ENCODE measurements at places on chromosomes 6 and 20.

DNA sequence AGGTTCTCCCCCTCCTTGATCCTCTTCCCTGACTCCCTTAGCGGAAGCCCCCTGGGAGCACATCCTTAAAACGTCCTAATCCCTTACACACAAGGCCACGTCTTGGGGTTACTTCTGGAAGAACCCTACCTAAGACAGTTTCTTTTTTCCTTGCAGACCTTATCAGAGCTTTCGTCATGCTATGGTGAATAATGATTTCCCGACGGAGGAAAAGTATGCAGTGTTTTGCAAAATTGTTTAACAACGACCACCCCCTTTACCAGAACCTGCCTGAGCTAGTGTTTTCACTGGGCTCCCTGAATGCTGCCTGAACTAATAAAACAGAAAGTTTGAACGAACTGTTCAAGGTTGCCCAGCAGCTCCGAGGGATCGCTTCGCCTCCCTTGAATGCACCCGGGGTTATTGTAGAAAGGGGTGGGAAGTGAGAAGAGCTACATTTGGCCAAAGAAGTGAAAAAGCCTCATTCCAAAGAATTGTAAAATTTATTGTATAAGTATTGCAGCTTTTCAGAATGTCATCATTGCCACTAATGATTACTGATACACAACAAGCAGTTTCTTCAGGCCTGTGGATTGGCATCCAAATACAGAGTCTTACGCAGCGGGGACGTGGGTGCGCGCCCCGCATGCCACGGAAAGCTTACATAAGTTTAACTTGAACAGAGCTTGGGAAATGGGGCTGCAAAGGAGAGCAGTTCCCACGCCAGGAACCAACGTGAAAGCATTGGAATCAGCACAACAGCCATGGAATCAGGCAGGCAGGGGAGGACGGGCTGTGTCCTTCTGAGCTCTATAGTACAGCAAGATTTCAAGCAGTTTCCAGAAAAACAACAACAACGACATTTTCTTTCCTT, 27.9 kb upstream of the ZBP1 start:
- DNase-seq, result no peak

DNA sequence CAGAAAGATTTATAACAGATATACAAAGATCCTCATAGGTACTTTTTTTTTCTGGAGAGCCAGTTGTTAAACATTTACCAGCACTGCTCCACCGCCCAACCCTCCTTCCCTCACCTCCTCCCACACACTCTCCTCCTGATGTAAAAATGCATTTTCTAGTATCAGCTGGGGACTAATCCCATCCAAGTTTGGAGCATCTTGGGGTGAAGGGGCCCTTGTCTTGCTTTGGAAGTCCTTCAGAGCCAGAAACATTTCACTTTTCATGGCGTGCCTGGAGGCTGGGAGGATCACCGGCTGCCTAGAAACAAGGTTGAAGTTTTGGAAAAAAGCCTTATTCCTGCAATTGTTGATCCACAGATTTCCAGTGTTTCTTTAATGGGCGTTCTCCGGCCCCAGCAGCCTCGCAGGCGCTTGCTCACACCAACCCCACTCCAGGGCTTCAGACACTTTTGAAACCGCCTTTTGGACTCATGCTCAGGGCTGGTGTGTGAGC, 165.1 kb upstream of the AFDN start:
- DNase-seq, result no peak

GRCh38 chr6:79246891-79247290, 12.4 kb upstream of the HMGN3 start:
- no peak for DNase-seq

- DNase-seq, result no peak
These were observed 163.8 kb downstream of the HIVEP2 start for GRCh38 chr6:142781129-142781528.

- DNase-seq, result no peak
These were observed 66.8 kb downstream of the TBC1D7 start for GRCh38 chr6:13261464-13261994.

DNA sequence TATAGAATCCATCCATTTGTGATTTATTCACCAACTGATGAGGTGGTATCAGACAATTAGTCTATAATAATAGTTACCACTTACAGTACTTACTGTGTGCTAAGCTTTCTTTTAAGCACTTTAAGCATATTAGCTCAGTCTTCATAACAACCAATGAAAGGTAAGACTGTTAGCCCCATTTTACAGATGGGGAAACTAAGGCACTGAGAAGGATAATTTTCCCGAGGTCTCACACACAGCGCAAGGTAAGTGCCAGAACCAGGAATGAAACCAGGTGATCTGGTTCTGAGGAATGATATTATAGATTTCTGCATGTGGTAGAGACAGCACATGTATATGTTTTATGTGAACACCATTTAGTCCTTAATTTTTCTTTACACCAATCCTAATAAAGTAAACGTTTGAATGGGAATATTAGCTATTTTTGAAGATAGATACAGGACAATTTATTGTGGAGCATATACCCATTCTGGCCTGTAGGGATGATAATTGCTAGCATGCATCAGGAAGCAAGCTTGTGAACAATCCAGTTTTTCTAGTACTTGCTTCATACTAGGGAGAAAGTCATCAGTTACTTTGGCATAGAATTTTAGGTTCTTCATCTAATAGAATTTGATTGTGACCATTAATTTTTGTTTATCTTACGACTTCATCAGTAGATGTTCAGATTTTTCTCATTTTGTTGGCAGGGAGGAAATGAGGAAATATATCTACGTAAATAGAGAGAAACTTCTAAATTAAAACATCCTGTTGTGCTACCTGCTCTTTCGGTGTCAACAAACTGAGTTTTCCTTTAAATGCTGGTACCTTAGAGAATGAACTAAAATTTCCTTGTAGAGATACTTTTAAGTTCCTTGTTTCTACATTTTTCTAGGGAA, 3.0 kb downstream of the YWHAB start:
- no peak for DNase-seq

DNA sequence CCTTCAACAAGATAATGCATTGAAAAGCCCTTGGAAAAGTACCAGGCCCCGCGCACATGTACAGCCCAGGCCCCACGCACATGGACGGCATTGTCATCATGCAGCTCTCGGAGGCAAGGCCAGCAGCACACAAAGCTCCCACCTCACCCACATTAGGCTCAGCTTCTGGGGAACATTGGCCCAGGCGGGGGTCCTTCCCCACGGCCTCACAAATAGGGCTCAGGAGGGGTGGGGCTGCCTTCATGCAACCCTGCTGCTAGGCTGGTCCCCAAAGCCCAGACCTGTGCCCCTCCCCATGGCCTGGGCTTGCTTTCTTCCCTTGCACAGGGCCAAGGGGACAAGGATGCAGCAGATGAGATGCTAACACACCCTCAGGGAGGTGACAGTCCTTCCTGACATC, 26.7 kb downstream of the NPEPL1 start:
- no peak for DNase-seq

- no peak for DNase-seq
These were observed 95.2 kb downstream of the ANKRD60 start for GRCh38 chr20:58133020-58133808.

- DNase-seq, result no peak
These were observed 105.7 kb upstream of the AHI1 start for GRCh38 chr6:135603249-135603648.

- DNase-seq, result no peak
These were observed 96.2 kb upstream of the MAP7 start for GRCh38 chr6:136646377-136646776.

GRCh38 chr20:62935204-62935967, 2.6 kb upstream of the GID8 start:
- no peak for DNase-seq

DNA sequence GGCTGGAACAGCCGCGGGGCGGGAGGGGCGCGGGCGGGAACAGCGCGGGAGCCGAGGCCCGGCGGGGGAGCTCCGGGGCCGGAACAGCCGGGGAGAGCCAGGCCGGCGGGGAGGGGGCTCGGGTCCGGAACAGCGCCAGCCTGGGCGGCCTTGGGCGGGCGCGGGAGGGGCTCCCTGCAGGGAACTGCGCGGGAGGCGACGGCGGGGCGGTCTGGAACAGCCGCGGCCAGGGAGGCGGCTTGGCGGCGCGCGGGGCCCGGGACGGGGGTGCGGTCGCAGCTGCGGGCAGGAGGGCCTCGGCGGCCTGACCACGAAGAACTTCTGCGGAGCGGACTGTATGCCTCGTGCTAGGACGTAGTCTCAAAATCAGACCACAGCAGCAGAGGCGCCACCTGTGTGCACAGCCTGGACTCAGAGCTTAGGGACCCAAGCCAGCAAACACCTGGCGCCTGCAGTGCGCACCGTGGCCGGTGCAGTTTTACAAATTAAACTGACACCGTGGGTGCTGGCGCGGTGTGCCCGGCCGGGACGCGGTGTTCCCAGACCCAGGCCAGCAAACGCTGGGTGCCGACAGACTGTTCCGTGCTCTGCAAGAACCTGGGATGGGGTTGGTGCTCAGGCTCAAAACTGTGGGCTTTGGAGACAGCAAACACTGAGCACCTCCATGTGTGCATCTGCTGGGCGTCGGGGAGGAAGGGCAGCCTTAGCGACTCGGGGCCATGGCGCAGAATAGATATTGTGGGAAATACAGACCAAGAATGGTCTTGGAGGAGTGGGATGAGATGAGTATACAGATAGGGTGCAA, 572 bp downstream of the ZNF341 start:
- DNase-seq, result peak; percentile 32

GRCh38 chr20:1225783-1226654, at the start of gene RAD21L1:
Gene RAD21L1, plus strand, starts transcription at chr20:1226044. Its CDS starts 2,410 bp downstream, at chr20:1228454.
- DNase-seq, result peak; percentile 87

DNA sequence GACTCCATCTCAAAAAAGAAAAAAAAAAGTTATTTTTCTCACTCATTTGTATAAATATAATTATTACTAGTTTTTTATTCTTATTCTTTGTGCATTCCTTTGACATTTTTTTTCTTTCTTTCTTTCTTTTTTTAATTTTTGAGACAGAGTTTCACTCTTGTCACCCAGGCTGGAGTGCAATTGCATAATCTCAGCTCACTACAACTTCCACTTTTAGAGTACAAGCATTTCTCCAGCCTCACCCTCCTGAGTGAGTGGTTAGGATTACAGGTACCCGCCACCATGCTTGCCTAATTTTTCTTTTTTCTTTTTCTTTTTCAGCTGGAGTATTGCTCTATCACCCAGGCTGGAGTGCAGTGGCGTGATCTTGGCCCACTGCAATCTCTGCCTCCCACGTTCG, 51.4 kb upstream of the JARID2 start:
- DNase-seq, result no peak

DNA sequence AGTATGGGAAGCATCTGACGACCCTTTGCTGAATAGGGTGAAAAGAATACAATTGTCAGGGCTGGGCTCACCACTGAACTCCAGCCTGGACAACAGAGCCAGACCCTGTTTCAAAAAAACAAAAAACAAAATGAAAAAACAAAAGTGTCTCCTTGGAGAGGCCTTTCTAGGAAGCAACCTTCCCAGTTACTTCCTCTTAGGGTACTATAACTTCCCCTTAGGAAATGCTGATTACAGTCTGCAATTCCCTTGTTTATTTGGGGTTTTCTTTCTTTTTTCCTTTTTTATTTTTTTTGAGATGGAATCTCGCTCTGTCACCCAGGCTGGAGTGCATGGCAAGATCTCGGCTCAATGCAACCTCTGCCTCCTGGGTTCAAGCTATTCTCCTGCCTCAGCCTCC, 20.5 kb upstream of the TTPAL start:
- DNase-seq, result no peak

- no peak for DNase-seq
These were observed 586.9 kb upstream of the ARID1B start for GRCh38 chr6:156190270-156190669.

DNA sequence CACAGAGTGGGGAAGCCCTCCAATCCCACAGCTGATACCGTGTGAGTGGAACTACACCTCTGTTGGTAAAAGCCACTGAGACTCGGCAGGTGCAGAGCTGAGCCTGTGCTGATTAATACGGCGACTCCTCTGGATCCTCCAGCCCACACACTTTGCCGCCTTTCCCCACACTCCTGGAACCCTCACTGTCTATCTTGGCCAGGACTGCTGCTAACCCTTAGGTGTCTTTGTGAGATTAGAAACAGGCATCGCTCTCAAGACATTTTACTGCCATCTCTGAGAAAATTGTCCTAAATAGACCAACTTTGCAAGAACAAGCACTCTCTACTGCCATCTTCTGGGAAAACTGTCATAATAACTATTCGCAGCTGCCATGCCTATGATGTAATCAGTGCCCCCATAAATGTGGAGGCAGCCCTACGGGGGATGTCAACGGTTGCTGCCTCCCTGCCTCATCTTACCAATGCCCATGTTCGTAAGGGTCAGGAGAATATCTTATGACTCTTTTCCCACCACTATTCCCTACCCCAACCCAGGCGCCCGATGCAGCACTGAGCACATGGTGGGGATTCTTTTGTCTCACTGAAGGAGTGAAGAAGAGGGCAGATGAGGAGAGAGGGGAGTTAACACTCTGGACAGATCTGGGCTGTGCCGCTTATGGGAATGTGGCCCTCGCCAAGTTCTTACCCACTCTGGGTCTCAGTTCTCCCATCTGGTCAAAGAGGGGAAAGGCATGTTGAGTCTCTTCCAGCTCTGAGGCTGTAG, 26.1 kb upstream of the KCNB1 start:
- DNase-seq, result peak; percentile 43

- no peak for DNase-seq
These were observed 225.2 kb downstream of the SMOC2 start for GRCh38 chr6:168666170-168666569.

DNA sequence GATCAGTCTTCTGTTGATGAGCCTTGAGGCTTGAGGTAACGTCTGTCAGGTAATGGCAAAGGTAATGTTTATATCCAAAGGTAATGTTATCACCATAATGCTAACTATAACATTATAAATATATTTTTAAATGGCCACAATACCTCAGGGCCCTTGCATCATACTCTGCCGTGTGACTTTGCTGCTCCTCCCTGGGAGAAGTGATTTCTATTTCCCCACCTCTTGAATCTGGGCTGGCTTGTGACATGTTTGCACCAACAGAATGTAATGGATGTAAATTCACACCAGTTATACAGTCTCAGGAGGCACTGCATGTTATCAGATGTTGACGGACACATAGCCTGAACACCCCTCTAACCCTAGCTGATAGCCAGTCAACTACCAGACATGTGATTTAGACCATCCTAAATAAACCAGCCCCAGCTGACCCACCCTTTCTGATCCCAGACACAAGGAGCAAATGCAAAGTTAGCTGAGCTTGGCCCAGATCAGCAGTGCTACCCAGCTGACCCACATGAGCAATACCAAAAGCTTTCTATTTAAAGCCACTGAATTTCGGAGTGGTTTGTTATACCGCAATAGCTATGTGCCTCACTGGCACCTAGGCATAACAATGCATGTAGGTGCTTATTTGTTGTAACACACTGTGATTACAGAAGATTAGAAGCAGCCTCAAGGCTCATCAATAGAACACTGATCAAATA, 93.8 kb upstream of the SIRPA start:
- DNase-seq, result no peak

DNA sequence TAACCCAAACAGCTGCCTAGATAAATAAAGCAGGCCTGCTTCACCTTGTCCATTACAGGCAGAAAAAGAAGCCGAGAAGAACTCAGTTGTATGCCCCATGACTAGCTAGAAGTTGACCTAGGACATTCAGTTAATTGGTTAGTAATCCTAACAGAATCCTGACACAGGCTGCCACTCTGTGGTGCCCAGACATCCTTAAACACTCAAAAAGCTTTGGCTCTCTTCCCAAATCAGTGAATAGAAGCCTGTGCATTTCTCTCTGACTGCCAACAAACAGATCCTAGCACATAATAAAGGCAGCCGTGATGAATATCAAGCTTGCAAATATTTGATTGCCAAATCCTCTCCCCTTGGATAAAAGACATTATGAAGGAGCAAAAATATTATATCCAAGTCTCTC, 519.1 kb upstream of the EYS start:
- no peak for DNase-seq

- no peak for DNase-seq
These were observed 70.2 kb downstream of the TENT5A start for GRCh38 chr6:81682235-81682795.

- no peak for DNase-seq
These were observed 659.0 kb upstream of the HS3ST5 start for GRCh38 chr6:115001731-115002350.
